ENCODE measurements at places on chromosomes 2 and 18.

GRCh38 chr2:216635701-216636550 is 2.7 kb downstream of the IGFBP2 start:
- no peak for DNase-seq

DNA sequence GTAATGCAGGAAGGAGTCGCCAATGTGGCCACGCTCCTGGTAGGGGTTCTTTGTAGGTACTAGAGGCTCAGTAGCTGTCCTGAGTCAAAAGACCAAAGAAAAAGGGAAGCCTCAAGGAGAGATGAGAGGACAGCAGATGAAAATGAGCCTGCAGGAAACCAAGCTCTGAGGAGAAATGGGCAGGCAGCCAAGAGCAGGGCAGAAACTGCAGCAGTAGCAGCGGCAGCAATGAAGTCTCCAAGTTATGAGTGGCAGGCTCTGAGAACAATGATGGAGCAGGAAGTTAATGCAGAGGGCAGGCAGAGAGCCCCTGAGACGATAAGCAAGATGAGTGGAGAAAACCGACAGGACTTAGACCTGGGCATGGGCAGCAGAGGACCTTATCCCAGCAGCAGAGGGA is 48.2 kb upstream of the TMEM200C start:
- no peak for DNase-seq

- DNase-seq, result no peak
Observed at GRCh38 chr2:10431797-10432196, 16.3 kb downstream of the ODC1 start.

GRCh38 chr2:99544608-99545007 is 54.8 kb upstream of the REV1 start:
- no peak for DNase-seq

- no peak for DNase-seq
Observed at GRCh38 chr2:233247744-233248143, 3.7 kb upstream of the ATG16L1 start.

DNA sequence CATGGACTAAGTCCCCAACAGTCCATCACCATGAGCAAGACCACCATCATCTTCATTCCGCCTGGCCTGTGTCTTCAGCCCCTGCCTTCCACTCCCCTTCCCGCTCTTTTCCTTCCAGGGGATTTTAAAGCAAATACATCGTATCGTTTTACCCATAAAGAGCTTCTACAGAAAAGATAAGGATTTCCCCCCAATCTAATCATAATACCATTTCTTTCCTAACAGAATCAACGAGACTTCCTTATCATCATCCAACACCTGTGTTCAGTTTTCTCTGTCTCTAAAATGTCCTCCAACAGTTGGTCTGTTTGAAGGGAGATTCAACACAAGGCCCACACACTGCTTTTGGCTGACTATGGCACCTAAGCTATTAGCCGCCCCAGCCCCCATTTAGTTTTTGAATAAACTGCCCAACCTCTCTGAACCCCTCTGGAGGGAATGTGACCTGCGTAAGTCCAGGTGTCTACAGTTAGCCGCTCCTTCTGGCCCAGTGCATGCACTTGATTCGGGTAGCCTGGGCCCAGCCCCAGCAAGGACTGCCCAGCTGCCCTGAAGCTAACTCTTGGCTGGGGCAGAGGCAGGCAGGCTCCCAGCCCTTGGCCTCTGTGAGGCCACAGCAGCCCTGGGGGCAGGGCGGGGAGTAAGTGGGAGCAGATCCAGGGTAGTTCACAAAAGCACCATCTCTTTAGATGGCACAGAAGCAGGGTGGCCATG is 25.3 kb upstream of the SEMA4C start:
- DNase-seq, result no peak

DNA sequence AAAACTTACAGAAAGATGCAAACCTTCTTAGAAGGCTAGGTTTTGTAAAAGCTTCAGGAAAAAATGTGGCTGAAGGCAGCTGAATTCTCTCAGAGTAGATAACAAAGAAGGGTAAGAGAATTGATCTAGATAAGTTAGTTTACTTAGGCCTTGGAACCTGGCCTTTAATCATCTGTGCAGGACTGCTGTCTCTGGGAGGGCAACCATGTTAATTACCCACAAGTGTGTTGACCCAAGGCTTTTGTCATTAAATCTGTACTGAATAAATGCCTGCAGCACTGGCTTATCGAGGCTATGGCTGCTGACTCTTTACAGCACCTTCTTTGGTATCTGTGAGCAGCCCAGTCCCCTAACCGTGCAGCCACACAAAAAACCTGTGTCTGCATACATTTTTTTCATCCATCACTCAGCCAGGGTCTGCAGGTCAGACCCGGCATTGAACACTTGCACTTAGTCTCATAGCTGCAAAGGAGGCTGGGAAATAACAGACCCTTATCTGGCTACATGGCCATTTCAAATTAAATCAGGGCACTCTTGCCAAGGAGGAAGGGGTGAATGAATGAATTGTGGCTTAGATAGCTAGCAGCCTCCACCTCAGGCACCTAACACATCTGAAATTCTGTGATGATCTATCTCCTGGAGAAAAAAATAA is 120.2 kb upstream of the MSH2 start:
- no peak for DNase-seq

- DNase-seq, result no peak
Observed at GRCh38 chr2:139259422-139260051, 479.3 kb upstream of the NXPH2 start.

GRCh38 chr2:156615836-156616322 is 179.7 kb downstream of the GPD2 start:
- DNase-seq, result no peak

- no peak for DNase-seq
Observed at GRCh38 chr2:222362336-222362735, 62.0 kb upstream of the SGPP2 start.

DNA sequence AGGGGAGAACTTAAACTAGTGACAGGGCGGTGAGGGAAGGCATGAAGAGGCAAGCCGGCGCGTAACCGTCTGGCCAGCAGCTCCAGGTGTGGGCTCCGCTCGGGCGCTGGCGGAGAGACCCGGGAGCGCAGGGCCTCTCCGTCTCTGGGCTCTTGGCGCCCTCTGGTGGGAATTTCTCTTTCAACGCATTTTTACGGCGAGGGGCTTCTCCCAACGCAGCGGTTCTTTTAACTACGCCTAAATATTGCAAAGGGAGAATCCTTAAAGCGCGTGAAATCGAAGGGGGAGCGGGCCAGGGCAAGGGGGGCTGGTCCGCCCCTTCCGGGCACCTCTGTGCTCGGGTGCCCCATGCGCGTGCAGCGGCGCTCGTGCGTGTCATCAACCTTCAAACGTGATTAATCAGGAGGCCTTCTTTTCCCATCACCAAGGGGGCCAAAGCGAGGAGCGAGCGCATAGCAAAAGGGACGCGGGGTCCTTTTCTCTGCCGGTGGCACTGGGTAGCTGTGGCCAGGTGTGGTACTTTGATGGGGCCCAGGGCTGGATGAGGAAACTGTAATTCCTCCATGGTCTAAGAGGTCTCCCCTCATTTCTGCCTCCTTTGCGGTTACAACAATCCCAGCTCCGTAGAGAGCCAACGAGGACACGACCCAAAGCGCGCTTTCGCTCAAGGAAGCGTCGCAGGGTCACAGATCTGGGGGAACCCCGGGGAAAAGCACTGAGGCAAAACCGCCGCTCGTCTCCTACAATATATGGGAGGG is 762 bp upstream of the GAD1 start:
- peak; percentile 59 for DNase-seq

DNA sequence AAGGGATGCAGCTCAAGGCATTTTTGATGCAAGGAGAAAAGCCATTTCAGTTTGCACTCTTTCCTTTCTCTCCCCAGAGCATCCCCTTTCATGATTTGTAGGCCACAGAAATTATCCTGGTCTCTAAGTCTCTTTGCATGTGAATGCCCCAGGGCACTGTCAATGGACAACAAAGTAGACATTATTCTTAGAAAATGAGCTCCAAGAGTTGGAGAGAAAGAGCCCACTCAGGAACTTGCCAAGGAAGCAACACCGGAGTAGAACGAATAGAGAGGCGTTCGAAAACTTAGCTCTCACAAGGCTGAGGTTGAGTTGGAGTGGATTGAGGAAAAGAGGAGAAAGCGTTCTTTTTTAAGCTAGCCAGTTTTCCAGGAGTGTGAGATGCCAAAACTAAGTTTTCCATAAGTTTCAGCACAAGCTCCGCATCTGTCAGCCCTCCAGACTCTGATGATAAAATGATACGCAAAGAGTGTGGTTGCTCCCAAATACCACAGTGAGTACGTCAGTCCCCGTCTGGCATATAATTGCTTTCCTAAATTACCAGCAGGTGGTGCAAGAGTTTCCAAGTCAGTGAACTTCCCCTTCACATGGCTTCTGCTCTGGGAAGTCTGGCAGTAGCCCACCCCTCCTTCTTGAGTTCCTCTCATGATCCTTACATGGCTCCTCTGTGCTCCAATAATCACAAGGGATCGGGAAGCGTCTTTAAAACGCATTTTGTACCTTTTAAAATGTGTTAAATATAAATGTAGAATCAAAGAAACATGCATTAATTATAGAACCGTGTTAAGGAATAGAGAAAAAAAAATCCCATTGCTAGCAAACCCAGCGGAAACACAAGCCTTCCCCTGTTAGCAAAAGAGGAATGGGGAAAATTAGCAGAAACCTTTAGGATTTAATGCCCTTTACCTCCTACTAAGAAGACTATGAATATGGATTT is 1060.6 kb upstream of the FANCL start:
- DNase-seq, result peak; percentile 81

- no peak for DNase-seq
Observed at GRCh38 chr2:6475155-6475940, 390.4 kb downstream of the CMPK2 start.

GRCh38 chr2:160271171-160272086 is 71.4 kb upstream of the ITGB6 start:
- no peak for DNase-seq

DNA sequence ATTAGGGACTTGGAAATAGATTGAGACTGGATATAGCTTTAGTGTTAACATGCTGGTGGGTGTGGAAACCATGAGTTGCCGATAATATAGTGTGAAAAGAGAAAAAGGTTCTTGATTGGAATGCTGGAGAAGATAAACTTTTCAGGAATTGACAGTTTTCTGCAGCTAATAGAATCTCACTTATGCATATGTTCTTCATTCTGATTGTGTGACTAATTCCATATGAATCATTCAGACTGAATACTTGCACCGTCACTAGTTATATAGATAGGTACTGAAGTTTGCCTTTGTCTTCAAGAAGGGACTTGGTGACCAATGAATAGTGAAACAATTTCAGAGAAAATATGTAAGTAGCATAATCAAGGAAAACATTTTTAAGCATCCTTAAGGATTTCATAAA is 225.7 kb upstream of the FOSL2 start:
- DNase-seq, result no peak

DNA sequence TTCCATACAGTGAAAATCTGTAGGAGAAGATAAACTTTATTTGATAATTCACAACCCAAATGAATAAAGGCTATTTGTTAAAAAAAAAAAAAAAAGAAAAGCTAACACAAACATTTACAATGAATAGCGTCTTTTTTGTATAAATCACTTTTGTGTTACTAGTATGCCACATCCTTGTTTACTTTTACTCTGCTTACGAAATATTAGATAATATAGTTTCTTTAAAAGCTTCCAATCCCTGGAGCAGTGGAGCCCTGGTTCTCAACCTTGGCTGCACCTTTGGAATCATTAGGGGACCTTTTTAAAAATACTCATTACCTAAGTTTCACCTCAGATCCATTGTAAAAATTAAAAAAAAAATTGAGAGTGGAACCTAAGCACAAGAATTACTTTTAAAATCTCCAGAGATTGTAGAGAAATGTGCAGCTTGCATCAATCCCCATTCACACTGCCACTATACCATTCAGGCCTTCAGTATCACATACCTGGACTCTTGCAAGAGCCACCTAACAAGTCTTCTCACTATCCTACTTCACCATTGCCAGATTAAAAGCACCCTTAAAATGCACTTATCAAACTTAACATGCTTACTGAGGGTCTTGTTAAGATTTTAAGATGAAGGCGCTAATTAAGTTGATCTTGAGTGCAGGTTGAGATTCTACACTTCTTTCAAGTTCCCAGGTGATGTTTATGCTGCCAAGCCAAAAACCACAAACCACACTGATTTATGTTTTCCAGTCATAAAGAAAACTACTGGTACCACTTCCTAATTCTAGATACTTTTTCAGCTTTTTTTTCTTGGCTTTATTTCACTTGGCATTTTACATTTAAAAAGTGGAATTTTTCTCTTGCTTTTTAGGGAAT is 59.7 kb upstream of the ZC3H15 start:
- DNase-seq, result no peak

GRCh38 chr2:74186038-74186437 is 7.4 kb upstream of the MOB1A start:
- no peak for DNase-seq

DNA sequence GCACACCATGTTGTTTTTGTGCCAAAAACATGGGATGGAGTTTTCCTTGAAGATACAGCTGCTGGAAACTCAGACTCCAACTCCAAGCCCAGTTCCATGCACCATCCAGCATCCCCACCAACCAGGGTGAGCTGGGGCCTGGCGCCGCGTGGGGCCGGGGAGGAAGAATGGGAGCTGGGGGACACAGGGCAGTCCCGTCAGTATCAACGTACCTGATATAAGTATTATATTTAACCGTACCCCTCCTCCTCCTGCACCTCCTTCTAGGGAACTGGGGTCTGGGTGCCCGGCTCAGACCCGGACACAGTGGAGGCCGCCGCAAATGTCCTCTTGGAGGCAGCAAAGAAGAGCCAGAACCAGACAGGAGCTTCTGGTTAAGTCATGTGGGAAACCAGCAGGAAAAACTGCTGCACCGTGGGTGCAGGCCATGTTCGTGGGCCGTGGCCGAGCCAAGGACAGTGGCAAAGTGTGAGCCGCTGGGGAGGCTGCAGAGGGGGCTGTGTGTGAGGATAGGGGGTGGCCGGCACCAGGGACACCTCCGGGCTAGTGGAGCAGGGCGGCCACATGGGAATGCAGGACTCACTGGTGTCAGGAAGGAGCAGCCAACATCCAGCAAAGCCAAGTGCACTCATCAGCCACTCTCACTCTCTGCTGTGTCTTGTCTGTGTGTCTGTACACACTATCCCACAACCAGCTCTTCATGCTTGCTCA is 112.6 kb downstream of the TMEM18 start:
- no peak for DNase-seq

- no peak for DNase-seq
Observed at GRCh38 chr2:212892193-212892592, 259.2 kb downstream of the IKZF2 start.

DNA sequence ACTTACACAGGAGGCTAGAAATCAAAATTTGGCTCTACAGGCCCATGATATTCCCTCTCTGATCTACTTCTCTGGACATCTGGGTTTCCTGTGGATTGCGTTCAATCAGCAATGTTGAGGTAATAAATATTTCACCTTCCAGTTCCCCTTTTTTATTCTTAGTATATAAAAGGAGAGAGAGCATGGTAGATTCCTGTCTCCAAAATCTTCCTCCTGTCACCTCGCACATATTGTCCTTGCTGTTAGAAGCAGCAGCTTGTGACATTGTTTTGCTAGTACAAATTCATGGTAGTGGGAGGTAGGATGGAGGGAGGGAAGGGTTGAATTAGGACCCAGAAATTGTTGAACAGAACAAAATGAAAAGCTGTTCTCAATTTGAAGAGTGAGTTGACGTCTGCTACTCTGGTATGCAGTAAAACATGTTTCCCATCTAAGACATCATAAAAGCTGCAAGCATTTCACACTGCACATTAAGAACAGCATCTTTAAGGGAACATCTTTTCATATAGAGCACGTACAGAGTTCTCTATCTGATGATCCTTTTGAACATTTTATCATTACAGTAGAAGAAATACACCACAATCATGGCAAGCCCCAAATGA is 156.4 kb downstream of the RDH14 start:
- no peak for DNase-seq

GRCh38 chr2:161199912-161200701 is 39.9 kb downstream of the TANK start:
- DNase-seq, result no peak
